ENCODE measurements at places on chromosomes 1 and 21.

- DNase-seq: no peak
Measured at GRCh38 chr1:206790502-206791250, 18.4 kb upstream of the IL10 start.

GRCh38 chr1:81679942-81680341, 120.8 kb upstream of the ADGRL2 start:
- no peak for DNase-seq

- DNase-seq: no peak
Measured at GRCh38 chr1:16614361-16615252, 1.2 kb upstream of the NBPF1 start.

- DNase-seq: no peak
Measured at GRCh38 chr21:28256420-28256831, 736.3 kb downstream of the LTN1 start.

DNA sequence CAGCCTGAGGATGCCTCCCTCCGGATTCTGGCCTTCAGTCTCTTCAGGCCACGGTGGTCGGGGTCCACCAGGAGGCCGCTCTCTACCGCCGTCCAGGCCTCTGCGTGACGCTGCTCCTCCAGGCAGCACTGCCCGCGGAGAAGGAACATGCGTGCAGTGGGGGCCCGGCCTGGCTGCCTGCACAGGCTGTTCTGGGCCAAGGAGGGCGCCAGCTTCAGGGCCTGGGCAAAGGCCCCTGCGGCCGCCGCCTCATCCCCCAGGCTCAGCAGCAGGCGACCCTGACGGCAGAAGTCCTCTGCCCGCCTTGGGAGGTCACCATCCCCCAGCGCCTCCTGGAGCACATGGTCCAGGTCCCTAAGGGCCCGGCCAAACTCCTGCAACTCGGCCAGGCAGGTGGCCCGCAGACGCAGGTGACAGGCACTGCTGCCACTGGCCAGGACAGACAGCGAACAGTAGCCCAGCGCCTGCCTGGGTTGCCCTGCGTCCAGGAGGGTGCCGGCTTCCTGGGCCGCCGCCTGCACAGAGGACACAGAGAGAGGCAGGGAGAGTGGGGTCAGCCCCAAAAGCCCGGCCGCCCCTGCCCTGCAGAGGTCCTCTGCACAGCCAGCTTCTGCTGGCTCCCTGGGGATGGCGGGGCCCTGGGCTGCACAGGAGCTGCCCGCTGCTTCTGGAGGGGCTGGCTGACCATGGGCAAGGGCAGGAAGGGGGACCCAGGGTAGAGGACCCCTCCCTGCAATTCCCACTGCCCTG, 8.7 kb upstream of the MMEL1 start:
- no peak for DNase-seq

DNA sequence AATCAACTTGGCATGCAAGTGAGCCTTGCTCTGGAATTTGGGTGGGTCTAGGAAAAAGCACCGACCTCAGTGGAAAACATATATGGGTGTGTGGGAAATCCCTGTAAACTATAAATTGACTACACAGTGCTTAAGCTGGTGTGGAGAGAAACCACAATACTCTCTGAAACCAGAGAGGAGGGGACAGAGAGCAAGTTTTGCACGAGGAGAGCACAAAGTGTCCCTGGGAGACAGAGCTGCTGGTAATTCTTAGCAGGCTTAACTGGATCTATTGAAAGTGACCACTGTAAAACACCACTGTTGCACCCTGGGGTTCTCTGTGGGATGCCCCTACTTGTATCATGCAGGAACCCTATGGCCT, 12.8 kb downstream of the KCNJ15 start:
- DNase-seq: no peak

DNA sequence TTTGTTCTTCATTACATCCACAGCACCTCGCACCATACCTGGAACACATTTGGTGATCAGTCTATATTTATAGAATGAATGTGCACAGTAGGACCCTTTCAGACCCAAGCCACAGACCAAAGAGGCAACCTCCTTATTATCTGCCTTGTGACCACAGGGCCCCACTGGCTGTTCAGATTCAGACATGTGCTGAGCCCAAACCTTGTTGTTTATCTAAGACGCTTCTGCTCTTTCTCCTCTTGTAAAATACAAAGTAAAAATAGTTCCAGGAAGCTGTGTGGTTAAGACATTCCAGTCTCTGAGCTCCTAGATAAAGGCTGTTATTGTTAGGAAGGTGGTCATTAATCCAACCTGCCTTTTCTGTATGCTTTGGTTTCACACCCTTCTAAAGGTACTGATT, 3.6 kb upstream of the SCMH1 start:
- no peak for DNase-seq

- DNase-seq: no peak
Measured at GRCh38 chr1:56816264-56816663, 2.9 kb downstream of the FYB2 start.

Data from stimulated activated CD8-positive, alpha-beta memory T cell treated with anti-CD3 and anti-CD28 coated beads, Interleukin-2, amount 100 ng/mL, for 1 hour (primary cell).